ENCODE measurements at places on chromosomes 13 and 19. TPM values are rescaled to one million over a fixed set of nuclear protein-coding genes. Genes with fewer than 3 reads are reported as not detected.

The CEBPA gene
- 1.7 TPM for total RNA-seq

The LCP1 gene
- total RNA-seq = 7.6 TPM

The ACP7 gene
- total RNA-seq = not detected

DNA sequence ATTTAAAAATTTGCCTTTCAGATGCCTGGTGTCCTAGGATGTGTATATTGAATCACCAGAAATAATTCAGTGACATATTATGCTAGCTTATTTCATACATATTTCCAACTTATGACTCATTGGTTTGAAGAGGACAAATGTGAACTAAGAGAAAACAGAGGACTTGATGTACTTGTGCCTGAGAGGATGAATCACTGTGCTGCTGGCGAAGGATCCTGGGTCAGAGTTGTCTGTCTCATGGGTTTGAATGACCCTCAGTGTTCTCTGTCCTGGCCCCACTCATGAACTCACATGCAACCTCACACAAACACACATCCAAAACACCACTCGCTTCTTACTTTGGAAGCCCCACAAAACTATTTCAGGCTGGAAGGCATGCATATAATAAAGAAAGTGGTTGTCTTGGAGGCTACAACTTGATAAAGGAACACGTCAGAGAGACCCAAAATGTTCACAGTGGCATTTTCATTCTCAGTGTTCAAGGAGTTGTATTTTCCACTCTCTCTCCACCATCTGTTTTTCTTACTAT is 129.0 kb upstream of the SPRY2 start:
- no peak for DNase-seq
- H3K36me3 ChIP-seq = peaks cover 5% of the 10 kb centered on the region
- H3K27me3 ChIP-seq = no peaks in the 10 kb centered on the region
- peak overlapping the region; percentile 73 for H3K27ac ChIP-seq
- no peak overlapping the region for H3K4me3 ChIP-seq

DNA sequence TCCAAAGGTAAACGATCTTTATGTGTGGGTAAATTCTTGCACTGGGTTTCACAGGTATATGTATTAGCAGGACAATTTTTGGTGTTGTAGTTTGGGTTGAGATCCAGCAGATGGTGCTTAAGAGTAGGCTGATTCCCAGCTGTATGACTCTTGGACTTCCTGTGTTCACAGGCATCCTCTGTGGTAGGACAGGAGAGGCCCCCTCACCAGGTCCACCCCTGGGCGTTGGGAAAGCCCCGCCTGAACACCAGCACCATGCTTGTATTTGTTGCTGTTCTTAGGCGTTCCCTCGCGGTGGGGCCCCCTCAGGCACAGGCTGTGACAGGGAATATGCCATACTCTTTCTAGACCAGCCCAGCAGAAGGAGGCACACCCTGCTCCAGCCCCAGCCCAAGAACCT is 49.5 kb upstream of the PCDH17 start:
- H3K4me1 ChIP-seq = no peaks in the 10 kb centered on the region
- no peak for DNase-seq
- H3K27me3 ChIP-seq = no peaks in the 10 kb centered on the region
- H3K4me3 ChIP-seq = no peak overlapping the region
- no peaks in the 10 kb centered on the region for H3K36me3 ChIP-seq

The ATP4B gene
- total RNA-seq = not detected

DNA sequence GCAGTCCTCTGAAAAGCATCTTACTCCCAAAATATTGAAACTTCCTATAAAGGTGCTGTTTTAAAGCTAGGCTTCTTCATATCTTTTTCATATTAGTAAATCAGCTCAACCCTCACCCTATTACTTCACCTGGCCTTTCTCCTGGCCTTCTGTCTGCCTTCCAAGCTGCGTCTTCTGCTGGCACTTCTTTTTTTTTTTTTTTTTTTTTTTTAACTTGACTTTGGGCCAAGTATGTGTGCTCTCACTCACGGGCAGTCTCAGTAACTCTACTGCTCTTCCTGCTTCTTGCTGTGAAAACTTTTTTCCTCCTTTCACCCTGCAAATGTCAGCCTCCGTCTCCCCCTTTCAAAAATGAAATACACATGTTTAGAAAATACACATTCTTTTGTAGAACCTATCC is 41.2 kb upstream of the KCTD4 start:
- no peaks in the 10 kb centered on the region for H3K27me3 ChIP-seq
- no peaks in the 10 kb centered on the region for H3K36me3 ChIP-seq

The LEUTX gene
- total RNA-seq = not detected

Data from neural crest cell (in vitro differentiated cells).